ENCODE measurements at places on chromosomes 4 and X.

DNA sequence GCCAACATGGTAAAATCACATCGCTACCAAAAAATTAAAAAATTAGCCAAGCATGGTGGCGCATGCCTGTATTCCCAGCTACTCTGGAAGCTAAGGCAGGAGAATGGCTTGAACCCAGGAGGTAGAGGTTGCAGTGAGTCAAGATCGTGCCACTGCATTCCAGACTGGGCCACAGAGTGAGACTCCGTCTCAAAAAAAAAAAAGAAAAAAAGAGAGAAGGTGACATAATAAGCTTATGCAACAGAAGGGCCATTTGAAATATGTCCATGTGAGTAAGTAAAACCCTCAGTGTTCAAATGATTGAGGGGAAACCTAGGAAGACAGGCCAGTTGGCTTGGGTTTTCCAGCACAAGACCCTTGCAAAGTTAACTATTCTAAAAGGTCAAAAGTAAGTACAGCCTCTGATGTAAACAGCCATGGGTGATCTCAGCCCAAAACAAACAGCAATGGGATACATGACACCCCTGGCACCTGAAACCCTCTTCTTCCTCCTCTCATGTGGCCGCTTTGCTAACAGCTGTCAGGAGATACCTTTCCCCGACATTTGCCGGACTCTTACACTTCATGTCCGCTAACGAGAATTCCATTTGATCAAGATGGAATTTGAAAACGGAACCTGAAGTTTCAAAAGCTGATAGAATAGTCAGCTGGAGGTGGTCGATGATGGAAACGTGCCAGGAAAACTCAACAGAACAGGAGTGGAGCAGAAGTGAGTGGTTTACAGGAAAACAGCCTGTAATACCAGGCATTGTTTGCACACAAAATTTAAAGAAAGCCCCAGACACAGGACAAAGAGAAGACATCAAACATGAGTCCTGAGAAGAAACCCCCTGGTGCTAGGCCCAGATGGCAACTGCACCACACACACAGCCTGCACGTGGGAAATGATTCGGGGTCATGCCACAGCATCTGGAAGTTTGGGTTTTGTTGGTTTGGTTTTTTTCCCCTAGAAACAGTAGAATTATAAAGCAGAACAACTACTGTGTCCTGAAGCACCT is 93.0 kb upstream of the STS start:
- no peak for DNase-seq

GRCh38 chrX:19814778-19815177 is 72.6 kb downstream of the SH3KBP1 start:
- DNase-seq = no peak

GRCh38 chrX:97145934-97146333 is 262.2 kb downstream of the RPA4 start:
- no peak for DNase-seq

GRCh38 chr4:59994118-59994517 is 1206.0 kb upstream of the ADGRL3 start:
- DNase-seq = no peak

GRCh38 chr4:55438314-55438713 is 42.6 kb downstream of the TMEM165 start:
- DNase-seq = no peak

DNA sequence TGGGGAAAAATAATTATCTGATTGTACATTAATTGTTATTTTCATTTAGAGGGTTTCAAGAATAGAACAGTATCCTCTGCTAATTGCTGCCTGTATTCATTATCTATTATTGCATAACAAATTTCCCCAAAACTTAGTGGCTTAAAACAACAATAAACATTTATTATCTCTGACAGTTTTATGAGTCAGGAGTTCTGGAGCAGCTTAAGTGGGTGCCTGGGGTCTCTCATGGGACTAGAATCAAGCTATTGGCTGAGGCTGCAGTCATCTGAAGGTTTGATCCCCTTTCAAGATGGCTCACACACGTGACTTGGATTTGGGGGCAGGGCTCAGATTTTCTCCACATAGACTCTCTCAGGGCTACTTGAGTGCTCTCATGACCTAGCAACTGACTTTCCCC is 98.1 kb upstream of the JADE1 start:
- DNase-seq = no peak

- DNase-seq = no peak
These were observed 16.7 kb downstream of the TMSB4X start for GRCh38 chrX:12991575-12991974.

DNA sequence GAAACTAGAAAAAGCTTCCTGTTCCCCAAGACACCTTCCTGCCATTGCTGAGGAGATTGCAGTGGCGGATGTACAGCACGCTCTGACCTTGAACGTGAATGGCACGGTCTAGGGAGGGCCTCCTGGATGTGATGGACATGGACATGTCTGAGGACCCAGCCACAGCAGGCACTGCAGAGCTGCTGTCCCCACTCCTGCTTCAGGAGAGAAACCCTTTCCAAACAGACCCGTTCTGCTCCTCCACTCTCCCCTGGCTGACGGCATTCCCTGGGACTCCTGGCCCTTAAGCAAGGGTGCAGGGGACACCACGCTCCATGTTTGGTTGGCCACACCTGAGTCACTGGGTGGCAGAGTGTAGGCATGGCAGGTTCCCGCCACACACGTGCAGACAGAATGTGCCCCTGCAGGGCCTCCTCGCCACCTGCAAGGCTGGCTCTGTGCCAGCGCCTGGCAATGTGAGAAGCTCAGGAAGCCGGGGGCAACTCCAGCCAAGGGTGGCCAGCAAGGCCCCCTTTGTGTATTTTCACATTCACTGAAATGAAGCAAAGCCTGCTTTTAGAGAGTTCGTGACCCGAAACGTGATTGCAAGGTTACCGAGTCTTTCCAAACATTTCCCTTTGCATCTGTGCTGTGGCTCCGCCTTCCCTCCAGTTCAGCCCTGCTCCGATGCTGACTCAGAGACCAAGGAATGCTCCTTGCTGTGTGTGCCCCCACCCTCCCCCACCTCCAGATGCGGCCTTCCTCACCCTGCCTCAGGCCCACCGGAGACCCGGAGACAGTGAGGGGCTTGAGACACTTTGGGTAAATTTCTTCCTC is 46.1 kb downstream of the HTRA3 start:
- no peak for DNase-seq

- no peak for DNase-seq
These were observed 32.7 kb upstream of the SLC25A4 start for GRCh38 chr4:185110375-185110823.

- no peak for DNase-seq
These were observed 819.5 kb downstream of the TECRL start for GRCh38 chr4:63589796-63590195.

DNA sequence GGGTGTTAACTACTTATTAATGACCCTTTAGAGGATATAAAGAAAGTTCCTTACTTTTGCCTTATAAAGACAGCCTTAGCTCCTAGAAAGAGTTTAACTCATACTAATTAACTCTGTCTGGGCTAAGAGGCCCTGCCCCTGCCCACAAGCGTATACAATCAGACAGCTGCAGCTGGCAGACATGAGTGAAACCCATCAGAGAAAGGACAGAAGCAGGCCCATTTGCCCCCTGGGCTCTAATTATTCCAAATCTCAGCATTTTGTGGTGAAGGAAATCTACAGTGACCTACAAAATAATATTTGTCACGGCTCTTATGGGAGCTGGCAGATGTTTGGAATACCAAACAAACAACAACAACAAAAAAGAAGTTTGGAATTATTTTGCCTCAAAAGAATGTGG is 71.8 kb downstream of the CHRDL1 start:
- no peak for DNase-seq

- DNase-seq = no peak
These were observed 38.0 kb downstream of the YIPF6 start for GRCh38 chrX:68536884-68537283.

DNA sequence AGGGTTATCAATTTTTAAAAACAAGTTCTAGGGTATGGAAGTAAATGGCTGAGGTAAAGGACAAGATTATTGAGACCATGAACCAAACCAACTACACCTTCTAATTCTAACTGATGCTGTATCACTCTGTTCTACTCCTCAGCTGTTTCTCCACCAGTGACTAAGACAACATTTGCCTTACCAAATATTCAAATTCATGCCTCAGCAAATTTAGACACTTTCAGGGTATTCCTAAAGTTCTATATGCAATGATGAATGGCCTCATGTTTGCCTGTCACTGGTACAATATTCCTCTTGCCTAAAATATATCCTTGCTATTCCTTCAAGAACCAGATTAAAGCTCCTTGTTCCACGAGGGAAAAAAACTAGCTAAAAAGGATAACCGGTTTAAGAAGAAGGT is 5.0 kb downstream of the RPL9 start:
- no peak for DNase-seq

- DNase-seq = no peak
These were observed 915 bp upstream of the RAB33B start for GRCh38 chr4:139453041-139453370.

- no peak for DNase-seq
These were observed 211.0 kb downstream of the KCTD8 start for GRCh38 chr4:44237643-44238042.

GRCh38 chr4:24745172-24745895 is 50.0 kb upstream of the SOD3 start:
- DNase-seq = no peak

DNA sequence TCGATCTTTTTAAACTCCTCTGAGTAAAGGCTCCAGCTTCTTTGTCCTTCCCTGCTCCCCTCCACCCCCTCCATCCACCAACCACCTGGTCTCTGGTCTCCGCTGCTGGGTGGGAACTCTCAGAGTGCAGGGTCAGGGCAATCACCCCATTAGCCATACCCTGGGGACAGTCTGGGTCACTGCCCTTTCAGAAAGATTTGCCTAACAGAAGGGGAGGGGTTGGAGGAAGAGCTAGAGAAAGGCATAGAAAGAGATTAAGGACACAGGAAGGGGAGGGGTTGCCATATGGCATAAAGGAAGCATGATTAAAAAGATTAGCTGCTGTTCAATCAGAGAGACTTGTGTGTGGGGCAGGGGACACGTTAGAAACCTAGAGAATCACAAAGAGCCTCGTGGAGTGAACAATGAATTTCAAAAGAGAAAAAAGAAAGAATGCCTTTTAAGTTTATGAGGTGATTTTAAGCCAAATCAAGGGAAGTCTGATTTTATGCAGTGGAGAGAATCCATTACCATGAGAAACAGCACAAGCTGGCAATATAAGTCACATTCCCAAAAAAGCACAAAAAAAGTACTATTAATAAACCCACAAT is 115.5 kb upstream of the ACSL4 start:
- no peak for DNase-seq

GRCh38 chrX:150365051-150365989 is 2.2 kb downstream of the MAMLD1 start:
- peak; percentile 73 for DNase-seq

All from stimulated activated naive CD8-positive, alpha-beta T cell treated with anti-CD3 and anti-CD28 coated beads, Interleukin-15, Interleukin-2, amounts not matched to agents 100 U/mL and 50 U/mL, for 24 hours (primary cell).